ENCODE measurements at places on chromosomes 7 and 10.

GRCh38 chr10:48649349-48649944, 35.2 kb upstream of the WDFY4 start:
- DNase-seq = no peak

- no peak for DNase-seq
These were observed 42.8 kb downstream of the WNT2 start for GRCh38 chr7:117279931-117280557.

DNA sequence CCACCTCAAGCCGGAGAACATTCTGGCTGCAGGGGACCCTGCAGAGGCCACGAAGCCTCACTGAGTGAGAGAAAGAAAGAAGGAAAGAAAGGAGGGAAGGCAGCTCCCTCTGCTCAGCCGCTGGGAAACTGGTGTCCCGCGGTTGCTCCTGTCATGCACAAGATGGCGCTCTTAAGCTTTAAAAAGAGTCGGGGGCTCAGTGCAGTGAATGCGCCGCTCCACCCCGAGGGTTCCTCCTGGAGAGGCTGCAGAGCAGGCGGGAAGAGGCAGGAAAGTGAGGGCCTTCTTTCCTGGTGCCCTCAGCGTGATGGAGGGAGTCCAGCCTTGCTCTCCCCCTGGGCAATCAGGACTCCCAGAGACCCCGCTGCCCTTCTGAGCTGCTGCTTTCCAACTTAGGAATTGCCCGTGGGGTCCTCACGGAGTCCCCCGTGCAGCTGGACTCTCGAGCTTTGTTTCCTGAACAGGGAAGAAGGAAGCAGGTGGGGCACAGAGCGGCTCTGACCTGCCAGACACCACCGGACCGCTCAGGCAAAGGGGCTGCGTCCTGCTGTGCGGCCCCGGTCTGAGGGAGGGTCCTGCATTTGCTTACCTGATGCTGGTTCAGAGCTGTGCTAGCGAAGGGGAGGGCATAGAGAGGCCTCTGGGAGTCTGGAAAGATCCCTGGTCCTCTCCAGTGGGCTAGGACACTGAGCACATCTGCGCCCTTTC, 141.9 kb upstream of the MKI67 start:
- DNase-seq = peak; percentile 67

DNA sequence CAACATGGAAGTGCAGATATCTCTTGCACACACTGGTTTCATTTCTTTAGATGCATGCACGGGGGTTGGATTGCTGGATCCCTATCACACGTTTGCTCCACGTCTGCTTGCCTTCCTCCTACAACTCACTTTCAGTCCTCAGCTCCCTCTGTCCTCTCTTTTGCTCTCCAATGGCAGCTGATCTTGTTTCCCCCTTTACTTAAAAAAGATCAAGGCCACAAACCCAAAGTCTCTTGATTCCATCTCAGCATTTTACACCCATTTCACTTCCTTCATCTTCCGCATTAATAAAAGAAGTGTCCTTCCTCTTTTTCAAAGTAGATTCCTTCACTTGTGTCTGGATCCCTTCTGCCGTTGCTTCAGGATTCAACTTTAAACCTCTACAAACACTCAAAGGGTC, 245.2 kb downstream of the DOCK4 start:
- no peak for DNase-seq

DNA sequence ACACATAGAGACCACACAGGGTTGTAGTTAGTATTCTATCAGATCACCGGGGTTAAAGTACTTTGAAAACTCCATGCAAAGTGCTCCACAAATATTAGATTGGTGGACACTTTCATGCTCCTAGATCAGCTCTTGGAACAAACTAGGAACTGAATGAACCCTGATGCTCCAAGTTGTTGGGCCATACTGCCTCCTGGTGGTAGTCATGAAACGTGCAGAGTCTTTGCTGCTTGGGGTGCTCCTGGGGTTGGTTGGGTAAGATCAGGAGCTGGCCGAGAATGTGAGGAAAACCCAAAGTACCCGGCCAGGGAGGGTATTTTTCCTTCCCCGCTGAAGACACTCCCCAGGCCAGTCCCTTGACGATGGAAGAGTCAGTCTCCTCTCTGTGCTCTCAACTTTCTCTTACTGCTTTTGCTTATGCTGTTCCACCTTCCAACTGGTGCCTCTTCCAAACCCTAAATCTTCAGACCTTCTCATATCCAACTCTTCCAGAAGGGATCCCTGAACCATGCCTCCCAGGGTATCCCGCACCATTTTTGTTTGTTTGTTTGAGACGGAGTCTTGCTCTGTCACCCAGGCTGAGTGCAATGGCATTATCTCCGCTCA, 918 bp upstream of the RPEL1 start:
- DNase-seq = no peak

DNA sequence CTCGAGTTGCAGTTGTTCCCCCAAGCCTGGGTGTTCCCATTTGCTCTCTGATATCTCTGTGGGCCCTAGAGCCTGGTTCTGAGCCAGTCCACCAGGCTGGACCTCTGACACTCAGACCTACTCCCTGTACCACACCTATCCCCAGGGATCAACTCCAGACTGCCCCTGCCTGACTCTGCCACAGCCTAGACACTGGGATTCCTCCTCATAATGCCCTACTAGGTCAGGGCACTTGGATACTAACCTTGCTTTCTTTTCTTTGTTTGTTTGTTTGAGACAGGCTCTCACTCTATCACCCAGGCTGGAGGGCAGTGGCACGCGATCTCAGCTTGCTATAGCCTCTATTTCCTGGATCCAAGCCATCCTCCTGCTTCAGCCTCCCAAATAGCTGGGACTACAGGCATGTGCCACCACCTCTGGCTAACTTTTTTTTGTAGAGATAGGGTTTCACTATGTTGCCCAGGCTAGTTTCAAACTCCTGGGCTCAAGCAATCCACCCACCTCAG, 30.8 kb upstream of the PDCD4 start:
- no peak for DNase-seq

GRCh38 chr10:99943908-99944307, 65.8 kb downstream of the DNMBP start:
- no peak for DNase-seq

DNA sequence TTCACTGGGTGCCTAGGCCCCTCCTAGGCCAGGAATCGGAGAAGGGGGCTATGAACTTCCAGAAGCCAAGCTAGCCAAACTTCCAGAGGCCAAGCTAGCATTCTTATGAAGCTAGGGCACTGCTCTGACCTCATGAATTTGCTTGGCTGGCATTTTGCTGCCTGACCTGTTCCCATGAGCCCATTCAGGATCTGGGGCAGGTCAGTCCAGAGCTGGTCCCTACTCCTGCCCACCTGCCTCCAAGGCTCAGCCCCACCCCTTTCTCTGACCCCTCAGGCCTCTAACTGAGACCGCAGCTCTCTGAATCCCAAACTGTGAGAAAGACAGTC, 1.3 kb upstream of the PPIF start:
- DNase-seq = no peak

- DNase-seq = no peak
These were observed 27.2 kb downstream of the C10orf71 start for GRCh38 chr10:49325916-49326783.

GRCh38 chr10:94432443-94432842, 30.1 kb downstream of the TBC1D12 start:
- DNase-seq = no peak

GRCh38 chr10:82874671-82875070, 999.7 kb downstream of the NRG3 start:
- no peak for DNase-seq

DNA sequence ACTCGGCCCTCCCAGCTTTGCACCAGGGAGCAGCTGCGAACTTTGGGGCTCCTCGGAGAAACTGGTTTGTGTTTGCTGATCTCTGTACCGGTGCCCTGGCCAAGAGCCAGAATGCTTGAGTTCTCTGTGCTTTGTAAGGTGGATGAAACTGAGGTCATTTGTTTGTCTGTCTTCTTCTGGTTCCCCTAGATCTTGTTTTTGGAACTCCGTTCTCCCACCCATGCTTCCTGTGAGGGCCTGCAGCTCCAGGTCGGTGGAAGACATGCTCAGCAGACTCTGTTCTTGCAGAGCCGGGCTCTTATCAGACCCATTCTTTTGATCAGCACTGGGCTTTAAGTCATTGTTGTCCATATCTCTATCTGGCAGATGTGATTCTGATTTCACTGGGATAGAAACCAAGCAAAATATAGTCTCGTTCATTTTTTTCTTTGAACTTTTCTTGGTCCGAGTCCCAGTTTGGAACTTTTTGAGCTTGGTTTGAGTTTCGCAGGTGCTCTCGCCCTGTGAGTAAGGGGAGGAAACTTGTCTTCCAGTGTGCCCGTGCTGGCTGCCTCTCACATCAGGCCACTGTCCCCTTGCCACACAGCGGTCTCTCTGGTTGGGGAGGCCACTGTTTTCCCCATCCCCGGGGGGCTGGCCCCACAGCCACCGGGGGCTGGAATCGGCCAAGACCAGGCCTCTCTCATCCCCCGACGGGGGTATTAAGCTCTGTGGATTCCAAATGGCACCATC, 31.2 kb downstream of the JCAD start:
- DNase-seq = no peak

- DNase-seq = no peak
These were observed 647.9 kb downstream of the CNTNAP2 start for GRCh38 chr7:146764458-146764857.

DNA sequence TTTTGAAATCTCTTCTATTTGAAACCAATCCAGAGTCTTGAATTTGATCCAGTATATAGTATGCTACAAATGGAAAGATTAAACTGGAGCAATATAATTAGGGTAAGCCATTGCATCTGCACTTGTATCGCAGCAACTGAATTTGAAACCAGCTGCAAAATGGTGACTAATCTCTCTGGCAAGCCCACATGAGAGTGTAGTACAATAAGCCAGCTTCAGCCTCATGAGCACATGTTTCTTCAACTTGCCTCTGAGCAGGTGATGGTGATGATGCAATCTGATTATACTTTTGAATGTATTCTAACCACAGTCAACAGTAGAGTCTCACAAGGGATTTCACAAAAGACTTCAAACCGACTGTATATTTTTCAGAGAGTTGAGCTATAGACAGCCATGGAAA, 829 bp upstream of the RPA3 start:
- no peak for DNase-seq

- no peak for DNase-seq
These were observed 6.6 kb downstream of the RASGEF1A start for GRCh38 chr10:43260117-43260761.

DNA sequence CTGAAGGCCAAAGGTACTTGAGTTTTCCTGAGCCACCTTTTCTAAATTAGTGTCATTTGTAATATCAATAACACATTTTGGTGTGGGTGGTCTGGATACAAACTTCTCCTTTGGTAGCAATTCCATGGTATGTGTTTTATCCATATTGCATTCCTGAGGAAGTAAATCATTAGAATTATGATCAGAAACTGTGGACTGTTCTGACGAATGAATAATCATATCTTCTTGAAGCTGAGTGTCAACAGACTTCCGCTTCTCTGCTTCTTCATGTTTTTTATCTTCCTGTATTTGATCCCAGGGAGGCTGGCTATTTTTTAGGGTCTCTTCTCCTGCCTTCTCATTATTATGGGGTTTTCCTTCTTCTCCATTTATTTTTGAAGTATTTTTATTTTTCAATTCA, 81.4 kb downstream of the NRBF2 start:
- no peak for DNase-seq

DNA sequence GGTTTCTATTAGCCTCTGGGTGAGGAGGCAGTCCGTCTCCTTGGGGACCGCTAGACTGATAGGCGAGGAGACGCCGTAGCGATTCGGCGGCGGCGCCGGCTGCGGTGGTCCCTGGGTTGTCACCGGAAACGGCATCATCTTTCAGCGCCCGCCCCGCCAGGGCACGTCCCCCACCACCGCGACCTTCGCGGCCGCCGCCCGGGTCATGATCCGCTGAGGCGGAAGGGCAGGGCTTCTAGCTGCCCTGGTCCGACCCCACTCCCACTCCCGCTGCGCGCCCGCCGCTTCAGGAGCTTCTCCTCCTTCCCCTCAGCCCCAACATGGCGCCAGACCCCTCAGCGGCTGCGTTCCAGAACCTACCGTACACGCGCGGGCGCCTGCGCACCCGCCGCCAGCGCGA, at the start of gene PAPOLB:
PAPOLB (minus strand) TSS at position 358 of the 400 bp plus-strand sequence; CDS start at position 138, 220 bp downstream.
- DNase-seq = no peak

DNA sequence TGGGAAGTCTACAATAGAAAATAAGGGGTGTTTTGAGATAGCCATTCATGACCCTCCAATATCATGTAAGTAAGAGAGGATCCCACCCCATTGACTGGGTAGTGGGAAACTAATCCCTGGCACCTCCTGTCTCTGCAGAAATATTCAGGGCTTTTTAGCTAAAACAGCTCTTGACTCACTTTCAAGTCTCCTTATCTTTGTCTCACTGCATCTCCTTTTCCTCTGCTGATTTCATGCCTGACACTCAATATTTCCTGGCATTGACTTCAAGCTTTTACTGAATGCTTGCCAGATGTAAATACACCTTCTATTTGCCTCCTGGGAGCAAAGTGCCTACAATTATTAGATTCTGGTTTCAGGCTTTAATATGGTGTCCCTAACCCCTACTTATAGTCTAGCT, 57.1 kb downstream of the CHRM2 start:
- DNase-seq = no peak

DNA sequence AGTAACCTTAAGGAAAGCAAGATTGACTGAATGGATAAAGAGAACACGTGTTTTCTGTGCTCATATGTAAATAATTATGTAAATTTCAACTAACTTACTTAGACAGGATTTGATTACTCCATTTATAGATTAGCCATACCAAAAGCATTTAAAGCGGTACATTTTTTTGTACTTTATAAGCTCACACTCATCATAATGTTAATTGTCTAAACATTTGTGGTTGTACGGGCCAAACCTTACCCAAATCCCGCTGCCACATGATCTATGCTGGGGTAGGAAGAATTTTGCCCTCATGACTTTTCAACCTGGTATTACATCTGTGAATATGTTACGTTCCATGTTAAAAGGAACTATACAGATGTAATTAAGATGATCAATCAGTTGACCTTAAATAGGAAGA, 29.1 kb downstream of the MKX start:
- no peak for DNase-seq

GRCh38 chr7:24978843-24979469, 1.0 kb downstream of the OSBPL3 start:
- no peak for DNase-seq

DNA sequence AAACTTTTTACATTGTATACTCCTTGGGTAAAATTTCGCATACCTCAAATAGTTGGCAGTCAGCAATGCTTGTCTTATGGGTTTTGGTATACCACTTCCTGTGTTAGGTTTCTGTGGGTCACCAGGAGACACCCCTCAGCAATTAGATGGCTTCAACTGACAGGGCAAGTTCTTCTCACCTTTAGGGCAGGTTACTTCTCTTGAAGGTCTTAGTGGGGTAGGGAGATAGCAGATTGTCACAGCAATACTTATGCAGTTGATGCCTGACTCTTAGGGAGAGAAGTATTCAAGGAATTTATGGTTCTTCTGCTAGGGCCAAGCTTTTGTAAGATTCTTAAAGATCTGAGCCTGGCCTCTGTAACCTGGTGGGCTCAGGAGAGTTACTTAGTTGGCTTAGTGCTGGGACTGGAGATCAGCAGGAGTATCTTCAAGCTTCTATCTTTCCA, 42.9 kb downstream of the MKLN1 start:
- DNase-seq = no peak
